ENCODE measurements at places on chromosomes 5 and 9.

DNA sequence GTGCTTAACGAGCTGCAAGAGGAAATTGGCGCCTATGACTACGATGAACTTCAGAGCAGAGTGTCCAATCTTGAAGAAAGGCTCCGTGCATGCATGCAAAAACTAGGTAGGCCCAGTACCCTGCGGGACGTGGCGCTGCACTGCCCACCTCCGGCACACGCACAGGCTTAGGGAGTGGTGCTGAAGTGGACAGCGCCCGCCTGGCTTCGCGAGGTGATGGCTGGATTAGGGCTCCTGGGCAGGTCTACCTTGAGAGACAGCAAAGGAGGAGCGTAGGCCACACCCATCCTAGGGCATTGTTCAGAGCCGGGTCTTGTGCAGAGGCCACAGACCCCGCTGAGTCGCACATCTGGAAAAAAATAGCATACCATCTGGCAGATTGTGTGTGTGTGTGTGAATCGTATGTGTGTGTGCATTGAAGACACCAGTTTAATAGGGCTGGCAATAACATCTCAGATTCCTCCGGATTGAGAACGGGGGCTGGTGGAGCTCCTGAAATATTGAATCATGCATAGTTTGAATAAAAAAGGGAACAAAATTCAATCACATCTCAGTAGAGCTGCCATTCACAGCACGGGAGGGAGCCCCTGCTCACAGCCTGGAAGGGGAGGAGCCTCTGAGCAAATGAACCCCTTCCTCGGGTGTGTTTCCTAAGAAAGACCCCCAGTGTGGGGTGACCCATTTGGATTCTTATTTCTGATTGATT, 11.1 kb downstream of the OLFM1 start:
- no peak for DNase-seq

- no peak for DNase-seq
Observed at GRCh38 chr5:141485321-141486055, 658 bp downstream of the PCDHGC4 start.

GRCh38 chr5:7794823-7795222, 56.1 kb downstream of the CFAP90 start:
- DNase-seq: no peak

DNA sequence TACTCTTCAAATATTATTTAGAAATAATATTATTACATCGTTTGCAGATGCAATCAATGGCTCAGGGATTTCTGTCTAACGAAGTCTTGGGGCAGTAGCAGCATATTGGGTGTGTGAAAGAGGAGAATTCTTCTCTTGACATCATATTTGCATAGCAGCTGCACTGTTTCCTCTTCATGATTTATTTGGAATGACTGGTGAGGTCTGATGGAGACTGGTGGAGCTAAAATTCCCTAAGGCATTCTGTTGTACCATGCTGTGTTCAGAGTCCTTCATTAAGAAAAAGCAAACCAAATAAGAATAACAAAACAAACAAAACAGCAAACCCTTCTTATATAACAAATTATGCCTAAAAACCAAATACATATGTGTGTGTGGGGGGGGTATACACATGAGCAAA, 177.6 kb downstream of the DIRAS2 start:
- no peak for DNase-seq

DNA sequence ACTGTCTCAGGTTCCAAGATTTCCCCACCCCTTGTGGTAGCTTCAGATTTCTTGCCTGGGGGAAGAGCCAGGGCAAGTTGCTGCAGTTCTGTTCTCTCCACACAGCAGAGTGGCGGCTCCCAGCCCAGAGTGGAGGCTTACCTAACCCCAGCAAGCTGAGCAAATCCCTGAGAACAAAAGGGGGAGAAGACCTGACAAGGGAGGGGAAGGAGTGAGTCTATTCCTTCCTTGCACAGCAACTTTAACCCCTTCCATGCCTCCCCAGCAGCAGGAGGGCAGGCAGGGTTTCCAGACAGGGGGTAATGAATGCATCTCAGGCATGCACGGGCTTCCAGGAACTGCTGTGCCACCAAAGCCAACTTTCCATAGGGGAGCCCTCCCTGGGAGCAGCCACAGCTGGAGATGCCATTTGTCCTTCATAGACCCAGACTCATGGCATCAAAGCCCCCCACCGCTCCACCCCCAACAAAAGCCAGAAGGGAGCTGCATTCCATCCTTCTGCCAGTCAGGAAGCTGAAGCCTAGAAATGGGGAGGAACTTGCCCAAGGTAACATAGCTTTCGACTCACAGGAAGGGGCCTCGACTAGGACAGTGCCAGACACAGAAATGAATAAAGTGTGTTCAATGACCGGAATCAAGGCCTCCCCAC, 28.8 kb upstream of the FAT2 start:
- no peak for DNase-seq

DNA sequence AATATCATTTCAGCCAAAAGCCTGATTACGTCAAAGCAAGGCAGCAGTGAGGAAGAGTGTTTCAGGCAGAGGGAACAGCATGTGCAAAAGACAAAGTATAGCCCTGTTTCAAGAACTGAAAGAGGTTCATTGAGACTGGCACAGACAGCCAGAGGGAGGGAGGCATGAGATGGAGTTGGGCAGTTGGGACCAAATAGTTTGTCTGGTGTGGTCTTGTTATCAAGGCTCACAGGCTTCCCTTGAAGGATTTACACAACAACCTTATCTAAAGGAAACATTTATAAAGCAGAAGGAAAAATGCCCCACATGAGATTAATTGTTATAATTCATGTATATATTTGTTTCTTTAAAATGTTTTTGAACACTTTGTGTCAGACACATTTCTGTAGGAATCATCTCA, 253.3 kb downstream of the DMAC1 start:
- DNase-seq: no peak

GRCh38 chr9:15280647-15281046, 26.4 kb downstream of the TTC39B start:
- no peak for DNase-seq

GRCh38 chr5:158514986-158515359, 584.7 kb downstream of the EBF1 start:
- DNase-seq: no peak

GRCh38 chr9:93124793-93125192, 9.3 kb downstream of the NINJ1 start:
- DNase-seq: no peak

- DNase-seq: no peak
Observed at GRCh38 chr5:100273846-100274580, 261.2 kb upstream of the FAM174A start.

GRCh38 chr5:88952344-88952743, 69.4 kb upstream of the MEF2C start:
- DNase-seq: no peak

DNA sequence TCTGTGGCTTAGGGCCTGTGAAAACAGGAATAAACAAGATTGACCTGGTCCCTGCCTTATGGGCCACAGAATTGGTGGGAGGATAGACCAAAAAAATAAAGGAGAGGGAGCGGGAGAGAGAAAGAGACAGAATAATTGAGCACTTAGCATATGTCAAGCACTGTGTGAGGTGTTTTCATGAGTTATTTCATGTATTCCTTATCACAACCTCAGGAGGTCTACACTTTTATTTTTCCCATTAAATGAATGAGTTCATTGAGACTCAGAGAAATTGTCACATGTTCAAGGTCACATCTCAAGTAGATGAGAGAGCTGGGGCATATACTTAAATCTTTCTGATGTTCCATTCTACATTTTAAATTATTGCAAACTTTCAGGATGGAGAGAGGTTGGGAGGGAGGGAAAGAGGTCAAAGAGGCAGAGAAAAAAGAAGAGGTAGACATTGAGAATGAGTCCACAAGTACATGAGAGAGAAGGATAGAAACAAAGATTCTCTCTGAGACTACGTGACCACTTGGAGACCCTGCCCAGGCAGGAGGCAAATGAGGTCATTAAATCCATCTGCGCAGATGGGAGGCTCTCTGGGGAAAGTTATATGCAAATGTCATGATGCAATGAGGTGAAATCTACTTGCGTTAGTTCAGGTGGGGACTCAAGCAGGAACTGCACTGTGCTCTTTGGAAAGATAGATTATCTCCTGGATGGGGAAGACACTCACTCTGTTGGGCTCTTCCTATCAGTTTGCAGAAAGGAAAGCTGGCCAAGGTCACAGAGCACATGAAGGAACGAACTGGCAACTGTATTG, 241.5 kb downstream of the PAPPA start:
- no peak for DNase-seq

DNA sequence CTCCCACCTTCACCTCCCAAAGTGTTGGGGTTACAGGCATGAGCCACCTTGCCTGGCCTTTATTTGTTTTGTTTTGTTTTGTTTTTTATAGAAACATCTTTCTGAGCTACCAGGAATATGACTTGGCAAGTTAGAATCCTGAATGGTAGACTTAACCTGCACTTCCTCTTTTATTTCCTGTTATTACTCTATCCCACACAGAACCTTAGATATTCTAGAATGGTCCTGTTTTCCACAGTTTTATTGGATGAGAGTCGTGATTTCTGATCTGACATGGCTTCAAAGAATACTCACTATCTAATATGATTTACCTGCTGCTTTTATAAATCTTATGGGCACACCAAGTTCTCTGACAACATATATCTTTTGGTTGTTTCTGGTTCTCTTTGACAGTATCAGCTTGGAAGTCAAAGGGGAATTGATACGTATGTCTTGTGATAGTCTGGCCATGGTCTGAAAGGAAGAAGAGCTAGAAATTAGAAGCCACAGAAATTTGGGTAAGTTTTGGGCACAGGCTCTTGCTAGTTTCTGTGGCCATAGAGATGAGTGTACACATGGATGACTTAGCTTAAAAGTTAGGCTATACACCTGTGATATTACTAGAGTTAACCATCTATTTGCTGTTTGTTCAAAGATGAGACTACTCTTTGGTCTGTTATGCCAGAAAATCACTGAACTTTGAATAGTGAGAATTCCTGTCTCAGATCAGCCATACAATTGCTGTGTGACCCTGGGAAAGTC, 4.7 kb upstream of the PANK3 start:
- DNase-seq: no peak

- no peak for DNase-seq
Observed at GRCh38 chr5:32791536-32792243, 80.6 kb downstream of the NPR3 start.

DNA sequence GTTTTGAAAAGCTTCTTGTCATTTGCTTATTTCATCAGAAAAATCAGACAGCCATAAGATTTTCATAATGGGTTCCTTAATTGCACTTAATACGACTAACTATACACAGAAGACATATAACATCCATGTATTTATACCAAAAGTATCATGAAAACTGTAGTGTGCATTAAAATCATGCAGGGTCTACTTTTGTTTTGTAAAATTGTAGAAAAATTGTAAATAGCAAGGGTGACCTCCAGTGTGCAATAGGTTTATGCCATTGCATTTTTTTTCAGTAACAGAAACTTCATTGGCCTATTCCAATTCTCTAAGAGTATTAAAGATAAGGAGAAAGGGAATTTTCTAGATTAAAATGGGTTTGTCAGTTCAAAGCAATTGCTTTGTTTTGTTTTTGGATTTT, 307.6 kb downstream of the KIAA0825 start:
- DNase-seq: no peak

DNA sequence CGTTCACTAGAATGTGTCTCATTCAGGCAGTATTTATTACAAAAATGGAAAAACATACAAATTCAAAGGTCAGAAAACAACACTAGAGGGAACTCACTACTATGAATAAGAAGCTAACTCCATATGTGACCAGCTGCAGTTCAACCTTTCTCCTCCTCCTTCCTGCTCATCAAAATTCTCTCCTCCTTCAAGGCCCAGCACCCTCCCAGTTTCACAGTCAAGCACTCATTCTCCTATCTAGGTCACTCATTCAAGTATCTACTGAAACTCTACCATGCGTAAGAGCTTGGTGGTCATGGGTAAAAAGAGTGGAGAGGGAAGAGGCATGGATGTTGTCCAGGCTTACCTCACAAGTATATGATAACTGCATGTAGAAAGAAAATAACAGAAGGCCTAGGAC, 27.7 kb downstream of the ECPAS start:
- no peak for DNase-seq

DNA sequence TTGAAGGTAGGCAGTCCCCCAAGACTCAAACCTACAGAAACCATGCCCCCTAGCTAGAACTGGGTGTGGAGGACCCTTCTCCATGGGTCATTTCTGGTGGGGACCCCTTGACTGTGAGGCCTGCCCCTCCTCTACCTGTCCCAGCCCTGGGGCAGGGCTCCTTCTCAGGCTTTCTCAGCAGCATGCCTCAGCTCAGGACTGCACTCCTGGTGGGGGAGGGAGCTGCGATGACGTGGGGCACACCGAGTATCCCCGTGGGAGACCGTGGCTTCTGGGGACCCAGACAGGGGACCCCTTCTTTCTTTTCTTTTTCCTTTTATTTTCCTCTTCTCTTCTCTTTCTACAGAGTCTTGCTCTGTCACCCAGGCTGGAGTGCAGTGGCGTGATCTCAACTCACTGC, 27.0 kb upstream of the PITX1 start:
- DNase-seq: no peak

DNA sequence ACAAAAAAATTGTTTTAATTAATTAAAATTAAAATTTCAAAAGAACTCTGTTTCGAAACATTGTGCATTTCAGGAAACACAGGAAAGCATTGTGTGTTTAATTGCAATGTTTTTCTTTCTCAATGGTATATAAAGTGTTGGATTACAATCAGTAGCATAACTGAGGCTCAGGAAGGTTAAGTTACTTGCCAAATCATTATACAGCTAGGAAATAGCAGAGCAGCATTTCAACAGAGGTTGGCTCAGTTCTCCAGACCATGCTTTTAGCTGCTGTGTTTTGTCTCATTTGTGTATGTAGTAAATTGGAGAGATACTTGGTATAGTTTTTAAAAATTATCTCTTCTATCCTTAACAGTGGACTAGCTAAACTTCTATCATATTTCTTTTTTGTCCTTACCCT, 30.0 kb upstream of the CAMLG start:
- DNase-seq: no peak

Data from smooth muscle cell of the brain vasculature (primary cell).